LHCN-M2 (cell line): ENCODE measurements at places on chromosomes 3 and 15.

DNA sequence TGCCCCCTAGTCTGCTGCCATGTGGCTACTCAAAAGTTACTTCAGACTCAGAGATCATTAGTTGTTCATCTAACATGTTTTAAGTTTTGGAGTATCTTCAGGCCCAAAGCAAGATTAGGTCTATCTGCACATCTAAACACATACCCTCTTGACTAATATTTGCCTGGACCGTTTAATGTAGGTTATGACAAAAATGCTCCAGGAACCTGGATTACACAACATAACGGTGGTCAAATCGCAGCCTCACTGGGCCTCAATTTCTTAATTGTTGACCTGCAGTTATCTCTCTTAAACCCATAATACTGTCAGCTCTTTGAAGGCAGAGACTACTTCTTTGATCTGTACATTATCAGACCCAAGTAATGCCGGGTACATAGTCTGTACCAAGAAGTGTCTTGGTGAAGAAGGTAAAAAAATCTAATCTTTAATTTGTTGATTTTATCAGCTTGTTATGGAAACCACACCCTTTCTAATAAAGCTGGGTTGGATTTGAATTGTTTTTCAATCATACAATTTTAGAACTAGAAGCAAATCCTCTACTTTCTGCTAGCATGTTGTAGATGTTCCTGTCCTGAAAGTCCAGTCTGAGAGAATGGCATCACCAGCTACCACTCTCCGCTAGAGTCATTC is 3.6 kb downstream of the SNRK start:
- no peak for DNase-seq

DNA sequence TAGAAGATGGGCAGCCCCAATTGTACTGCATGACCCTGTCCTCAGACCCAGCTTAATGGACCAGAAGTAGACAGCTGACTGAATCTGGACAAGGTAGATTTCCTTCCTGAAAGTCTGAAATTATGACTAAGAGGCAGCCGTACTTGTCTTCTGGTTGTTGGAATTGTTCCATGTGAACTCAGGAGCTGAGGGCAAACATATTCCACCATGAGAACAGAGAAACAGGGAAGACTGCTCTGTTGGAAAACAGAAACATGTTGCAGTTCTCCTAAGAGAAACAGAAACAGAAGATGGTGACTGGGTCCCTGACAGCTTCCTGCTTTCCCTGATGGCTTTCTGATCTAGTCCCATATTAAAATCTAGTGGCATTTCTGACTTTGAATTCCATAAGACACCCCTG is 24.1 kb downstream of the POPDC2 start:
- DNase-seq, result peak; percentile 67

DNA sequence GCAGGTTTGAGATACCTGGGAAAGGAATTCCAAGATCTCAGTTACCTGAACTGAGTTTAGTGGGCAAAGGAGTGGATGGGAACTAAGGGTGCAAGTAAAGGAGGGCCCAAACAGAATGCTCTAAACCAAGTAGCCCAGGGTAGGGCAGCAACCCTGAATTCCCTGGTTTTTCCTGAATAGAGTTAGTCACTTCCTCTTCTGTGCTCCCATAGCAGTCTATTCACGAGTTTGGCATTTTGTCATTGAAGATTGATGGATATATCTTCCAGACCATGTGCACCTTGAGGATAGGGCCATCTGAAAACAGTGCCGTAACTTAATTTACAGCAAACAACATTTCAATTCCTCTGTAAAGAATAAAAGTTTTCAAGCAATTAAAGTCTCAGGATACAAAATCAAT is 18.5 kb upstream of the PTX3 start:
- DNase-seq, result peak; percentile 55

- no peak for DNase-seq
Measured at GRCh38 chr15:68616397-68616796, 37.6 kb downstream of the CORO2B start.

GRCh38 chr3:43304126-43304525 is 17.8 kb downstream of the SNRK start:
- no peak for DNase-seq
